ENCODE measurements at places on chromosomes 2 and 18. TPM values are rescaled to one million over a fixed set of nuclear protein-coding genes. Genes with fewer than 3 reads are reported as not detected.

DNA sequence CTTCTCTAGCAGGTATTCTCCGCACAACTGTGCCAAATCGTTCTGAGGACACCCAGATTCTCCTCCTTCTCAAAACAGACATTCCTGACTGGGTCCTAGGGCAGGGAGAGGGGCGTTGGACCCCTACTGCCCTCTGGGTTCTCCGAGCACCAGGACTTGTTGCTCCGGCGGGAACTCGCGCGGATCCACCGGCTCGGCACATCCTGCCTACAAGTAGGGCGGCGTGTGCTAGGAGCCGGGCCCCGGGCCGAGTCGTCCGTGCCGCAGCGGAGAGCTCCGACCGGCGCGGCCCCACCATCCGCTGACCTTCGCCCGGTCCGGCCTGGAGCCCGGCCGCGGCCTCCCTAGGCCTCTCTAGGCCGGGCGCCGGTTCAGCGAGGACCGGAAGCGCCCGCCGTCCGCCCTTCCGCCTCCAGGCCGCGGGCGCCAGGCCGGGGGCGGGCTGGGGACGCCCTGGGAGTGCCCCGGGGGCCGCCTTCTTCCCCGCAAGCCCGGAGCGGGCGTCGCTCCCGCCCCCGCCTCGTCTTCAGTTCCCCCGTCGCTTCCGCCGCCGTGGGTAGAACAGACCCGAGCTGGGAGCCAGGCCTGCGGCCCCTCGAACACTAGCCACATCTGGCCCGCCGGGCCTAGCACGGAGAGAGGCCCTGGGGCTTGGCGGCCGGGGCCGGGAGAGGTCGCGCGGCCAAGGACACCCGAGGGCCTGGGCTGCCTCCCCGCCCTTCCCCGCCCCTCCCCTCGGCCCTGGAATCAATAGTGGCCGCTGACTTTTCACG is 7.6 kb upstream of the ONECUT2 start:
- no peak for DNase-seq
- H3K4me1 ChIP-seq: peaks cover 19% of the 10 kb centered on the region
- H3K27me3 ChIP-seq: peaks cover 61% of the 10 kb centered on the region
- no peak overlapping the region for H3K27ac ChIP-seq

- H3K36me3 ChIP-seq: no peaks in the 10 kb centered on the region
- H3K27ac ChIP-seq: no peak overlapping the region
- H3K27me3 ChIP-seq: peaks cover 31% of the 10 kb centered on the region
- peak overlapping the region; percentile 78 for H3K4me3 ChIP-seq
- peaks cover 4% of the 10 kb centered on the region for H3K4me1 ChIP-seq
- DNase-seq: no peak
Observed at GRCh38 chr2:169732583-169733358, 861 bp upstream of the KLHL23 start.

DNA sequence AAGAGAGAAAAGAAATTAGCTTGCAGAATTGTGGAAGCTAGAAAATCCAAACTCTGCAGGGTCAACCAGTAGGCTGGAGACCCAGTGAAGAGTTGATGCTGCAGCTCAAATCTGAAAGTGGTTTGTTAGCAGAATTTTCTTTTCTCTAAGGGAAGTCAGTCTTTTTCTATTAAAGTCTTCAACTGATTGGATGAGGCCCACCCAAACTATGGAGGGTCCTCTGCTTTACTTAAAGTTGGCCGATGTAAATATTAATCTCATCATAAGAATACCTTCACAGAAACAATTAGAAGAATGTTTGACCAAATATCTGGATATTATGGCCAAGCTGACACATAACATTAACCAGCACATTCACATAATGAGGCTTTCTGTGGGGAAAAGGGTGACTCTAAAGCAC is 73.7 kb downstream of the FTCDNL1 start:
- H3K4me3 ChIP-seq: no peak overlapping the region
- H3K4me1 ChIP-seq: no peaks in the 10 kb centered on the region
- no peak overlapping the region for H3K27ac ChIP-seq
- no peaks in the 10 kb centered on the region for H3K36me3 ChIP-seq
- H3K27me3 ChIP-seq: no peaks in the 10 kb centered on the region

Gene POTEJ
- total RNA-seq: not detected

GRCh38 chr2:127117603-127118002 is 10.6 kb upstream of the BIN1 start:
- H3K27ac ChIP-seq: no peak overlapping the region
- no peaks in the 10 kb centered on the region for H3K27me3 ChIP-seq
- no peak for DNase-seq
- no peak overlapping the region for H3K4me3 ChIP-seq
- no peaks in the 10 kb centered on the region for H3K36me3 ChIP-seq
- no peaks in the 10 kb centered on the region for H3K4me1 ChIP-seq

GRCh38 chr18:56273541-56274219 is 364.7 kb downstream of the TXNL1 start:
- H3K36me3 ChIP-seq: no peaks in the 10 kb centered on the region
- DNase-seq: no peak
- no peak overlapping the region for H3K4me3 ChIP-seq

Gene CFAP221
- total RNA-seq: not detected

Gene ADD2
- total RNA-seq: 26.9 TPM

Gene GNLY
- 18.9 TPM for total RNA-seq

DNA sequence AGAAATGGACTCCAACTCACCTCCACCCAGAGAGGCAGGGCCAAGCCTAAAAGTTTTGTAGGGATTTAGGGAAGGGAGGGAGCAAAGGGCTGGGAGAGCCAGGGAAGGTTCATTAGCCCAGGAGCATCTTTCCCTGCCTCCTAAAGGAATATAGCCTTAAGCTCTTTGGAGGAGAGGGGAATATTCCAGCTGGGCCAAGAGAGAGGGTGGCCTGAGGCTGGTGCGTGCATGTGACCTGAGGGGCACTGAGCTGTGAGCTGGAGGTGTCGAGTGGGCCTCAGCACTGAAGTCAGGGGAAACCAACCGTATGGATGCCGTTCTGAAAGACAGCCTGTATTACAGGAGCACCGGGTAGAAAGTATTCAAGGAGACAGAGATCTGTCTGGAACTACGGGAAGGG is 112.6 kb downstream of the KLHL29 start:
- no peak overlapping the region for H3K27ac ChIP-seq
- no peak for DNase-seq
- no peak overlapping the region for H3K4me3 ChIP-seq
- peaks cover 20% of the 10 kb centered on the region for H3K4me1 ChIP-seq

Gene SLC4A5
- total RNA-seq: 2.7 TPM

- H3K4me3 ChIP-seq: no peak overlapping the region
- H3K27me3 ChIP-seq: no peaks in the 10 kb centered on the region
- peak; percentile 27 for DNase-seq
- no peak overlapping the region for H3K27ac ChIP-seq
- H3K36me3 ChIP-seq: no peaks in the 10 kb centered on the region
Observed at GRCh38 chr2:129061069-129061768, 742.6 kb upstream of the HS6ST1 start.

Gene IL1R2
- total RNA-seq: 21.4 TPM

Gene GKN2
- not detected for total RNA-seq

Gene ADGRF3
- 4.1 TPM for total RNA-seq

GRCh38 chr2:174535757-174536703 is 49.2 kb upstream of the GPR155 start:
- H3K4me3 ChIP-seq: no peak overlapping the region
- H3K27me3 ChIP-seq: peaks cover 2% of the 10 kb centered on the region
- H3K4me1 ChIP-seq: no peaks in the 10 kb centered on the region
- no peak for DNase-seq
- H3K27ac ChIP-seq: no peak overlapping the region

DNA sequence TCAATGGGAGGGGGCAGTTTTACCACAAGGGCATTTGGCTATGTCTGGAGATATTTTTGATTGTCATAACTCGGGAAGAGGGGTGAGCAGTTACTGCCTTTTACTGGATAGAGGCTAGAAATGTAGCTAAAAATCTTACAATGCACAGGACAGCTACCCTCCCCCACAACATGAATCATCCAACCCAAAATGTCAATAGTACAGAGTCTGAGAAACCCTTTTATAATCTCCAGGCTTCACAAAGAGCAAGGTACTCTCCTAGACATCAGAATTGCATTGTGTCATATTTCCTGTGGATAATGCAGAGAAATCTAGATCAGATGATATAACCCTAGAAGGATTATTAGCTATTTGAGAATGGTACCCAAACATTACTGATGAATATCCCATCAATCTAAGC is 277.1 kb upstream of the NRP2 start:
- H3K27me3 ChIP-seq: no peaks in the 10 kb centered on the region
- no peak overlapping the region for H3K4me3 ChIP-seq
- H3K27ac ChIP-seq: no peak overlapping the region
- DNase-seq: no peak
- H3K36me3 ChIP-seq: no peaks in the 10 kb centered on the region
- no peaks in the 10 kb centered on the region for H3K4me1 ChIP-seq

DNA sequence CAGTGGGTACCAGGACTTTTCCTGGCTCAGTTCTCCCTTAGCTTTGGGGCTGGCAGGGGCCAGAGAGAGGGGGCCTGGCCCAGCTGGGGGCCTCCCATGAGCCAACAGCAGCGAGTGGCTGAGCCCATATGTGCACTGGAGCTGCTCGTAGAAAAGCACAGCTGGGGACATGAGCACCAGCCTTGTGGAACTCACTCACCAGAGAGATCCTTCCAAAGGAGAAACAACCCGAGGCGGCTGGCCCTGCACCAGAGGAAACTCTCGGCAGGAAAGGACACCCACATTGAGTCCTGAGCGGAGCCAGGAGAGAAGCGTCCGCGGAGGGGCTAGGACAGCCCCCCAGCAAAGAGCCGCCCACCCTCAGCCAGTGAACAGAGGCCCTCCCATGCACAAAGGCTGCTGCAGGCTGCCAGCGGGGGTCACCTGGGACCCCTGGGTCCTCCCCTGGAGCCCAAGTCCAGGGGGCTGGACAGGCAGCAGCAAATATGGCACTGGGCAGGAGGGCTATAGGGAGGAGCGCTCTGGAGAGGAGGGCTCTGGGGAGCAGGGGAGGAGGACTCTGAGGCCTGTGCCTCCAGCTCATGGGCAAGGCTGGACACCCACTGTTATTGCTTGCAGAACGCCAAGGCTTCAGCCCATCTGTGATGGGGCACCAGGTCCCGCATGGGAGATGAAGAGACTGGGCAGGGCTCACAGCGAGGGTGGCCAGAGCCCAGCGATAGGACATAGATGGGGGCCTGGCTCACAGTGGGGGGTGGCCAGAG is 42.1 kb upstream of the SNED1 start:
- DNase-seq: no peak
- H3K4me3 ChIP-seq: no peak overlapping the region
- no peaks in the 10 kb centered on the region for H3K36me3 ChIP-seq

DNA sequence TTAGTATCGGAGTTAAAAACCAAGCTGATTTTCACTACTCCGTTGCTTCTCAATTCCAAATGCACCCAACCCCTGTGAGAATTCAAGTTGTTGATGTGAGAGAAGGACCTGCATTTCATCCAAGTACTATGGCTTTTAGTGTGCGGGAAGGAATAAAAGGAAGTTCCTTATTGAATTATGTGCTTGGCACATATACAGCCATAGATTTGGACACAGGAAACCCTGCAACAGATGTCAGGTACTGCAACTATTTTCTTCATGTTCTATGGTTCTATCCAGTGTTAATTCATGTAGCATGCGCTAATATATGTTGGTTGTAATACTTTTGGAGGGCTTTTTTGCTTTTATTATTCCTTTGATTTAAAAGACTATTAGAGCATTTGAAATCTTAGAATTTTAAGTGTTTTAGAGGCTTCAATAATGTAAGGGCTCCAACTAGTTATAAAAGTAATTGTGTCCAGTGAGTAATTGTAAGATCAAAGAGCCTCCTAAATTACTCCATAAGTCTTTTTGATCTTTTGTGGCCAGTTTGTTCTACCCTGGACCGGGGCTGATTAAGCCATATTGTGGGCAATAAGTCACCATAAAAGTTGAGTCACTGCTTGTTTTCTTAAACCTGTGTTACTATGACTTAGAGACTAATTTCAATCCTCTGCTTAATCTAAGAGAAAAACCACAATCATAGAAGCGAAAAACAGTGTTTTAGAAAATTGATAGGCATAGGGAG is 22.9 kb downstream of the DSG4 start:
- no peak for DNase-seq
- no peak overlapping the region for H3K27ac ChIP-seq
- no peaks in the 10 kb centered on the region for H3K4me1 ChIP-seq

Gene CIB4
- total RNA-seq: not detected

DNA sequence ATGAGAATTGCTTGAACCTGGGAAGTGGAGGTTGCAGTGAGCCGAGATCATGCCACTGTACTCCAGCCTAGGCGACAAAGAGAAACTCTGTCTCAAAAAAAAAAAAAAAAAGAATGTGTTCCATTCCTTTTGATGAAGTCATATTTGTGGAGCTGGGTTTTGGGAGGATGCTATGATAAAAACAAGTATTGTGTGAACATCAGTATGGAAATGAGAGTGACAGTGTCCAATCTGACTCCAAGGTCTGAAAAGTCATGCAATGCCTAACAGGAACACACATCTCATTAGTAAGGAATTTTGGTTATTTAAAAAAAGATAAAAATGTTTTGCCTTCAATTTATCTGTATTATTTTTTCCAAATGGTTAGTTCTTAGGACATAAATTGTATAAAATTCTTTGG is 11.8 kb downstream of the GCFC2 start:
- peaks cover 56% of the 10 kb centered on the region for H3K36me3 ChIP-seq
- DNase-seq: no peak
- H3K4me3 ChIP-seq: no peak overlapping the region
- peaks cover 4% of the 10 kb centered on the region for H3K4me1 ChIP-seq

DNA sequence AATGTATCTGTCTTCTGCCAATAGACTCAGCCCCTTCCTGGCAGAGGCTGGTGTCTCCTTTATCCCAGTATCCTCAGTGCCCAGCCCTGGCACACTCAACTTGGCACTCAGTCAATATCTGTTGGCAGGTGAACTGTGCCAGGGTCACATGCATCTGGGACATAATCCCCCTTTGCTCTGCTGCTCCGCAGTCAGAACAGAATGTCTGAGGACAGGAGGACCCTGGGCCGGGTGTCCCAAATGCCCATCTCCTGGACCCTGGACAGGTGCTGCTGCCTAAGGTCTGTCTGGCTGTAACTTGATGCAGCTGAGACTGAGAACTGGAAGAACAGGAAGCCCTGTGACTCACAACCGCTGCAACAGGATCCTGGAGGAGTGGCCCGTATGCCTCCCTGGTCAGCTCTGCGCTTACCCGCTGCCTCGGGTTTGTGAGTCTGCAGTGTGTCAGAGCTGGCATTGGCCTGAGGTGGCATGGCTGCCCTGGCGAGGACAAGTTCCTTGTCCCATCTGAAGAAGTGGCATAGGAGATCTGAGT is 11.4 kb downstream of the HK2 start:
- H3K27ac ChIP-seq: no peak overlapping the region
- H3K4me1 ChIP-seq: peaks cover 95% of the 10 kb centered on the region
- H3K36me3 ChIP-seq: peaks cover 37% of the 10 kb centered on the region
- H3K4me3 ChIP-seq: no peak overlapping the region
- DNase-seq: peak; percentile 49

DNA sequence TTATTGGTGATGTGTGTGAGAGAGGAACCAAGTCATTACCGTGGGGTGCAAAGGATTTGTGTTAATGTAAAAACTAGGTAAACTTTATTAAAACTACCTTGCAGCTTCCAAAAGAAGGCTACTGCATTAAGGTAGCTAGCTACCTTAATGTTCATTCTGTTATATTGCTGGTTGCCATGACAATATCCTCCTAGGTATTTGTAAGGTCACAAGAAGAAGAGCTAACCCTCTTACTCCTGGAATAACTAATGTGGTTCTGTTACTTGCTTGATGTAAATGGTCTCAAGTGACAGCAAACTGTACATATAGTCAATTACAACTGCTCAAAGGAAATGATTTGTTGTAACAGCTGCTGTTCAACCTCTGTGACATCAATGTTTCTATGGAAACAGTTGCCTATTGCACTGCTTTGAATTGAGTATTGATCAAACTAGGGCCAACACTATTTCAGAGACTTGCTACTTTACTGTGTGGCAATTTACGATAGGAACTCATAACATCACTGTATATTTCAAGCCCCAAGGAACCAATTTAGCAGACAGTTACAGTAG is 319.8 kb upstream of the HNRNPA3 start:
- no peaks in the 10 kb centered on the region for H3K36me3 ChIP-seq
- H3K27ac ChIP-seq: no peak overlapping the region
- no peak for DNase-seq
- peaks cover 5% of the 10 kb centered on the region for H3K27me3 ChIP-seq
- no peak overlapping the region for H3K4me3 ChIP-seq

Gene COX7A2L
- total RNA-seq: 103 TPM
